ENCODE measurements at places on chromosomes 13 and 19. TPM values are rescaled to one million over a fixed set of nuclear protein-coding genes. Genes with fewer than 3 reads are reported as not detected.

DNA sequence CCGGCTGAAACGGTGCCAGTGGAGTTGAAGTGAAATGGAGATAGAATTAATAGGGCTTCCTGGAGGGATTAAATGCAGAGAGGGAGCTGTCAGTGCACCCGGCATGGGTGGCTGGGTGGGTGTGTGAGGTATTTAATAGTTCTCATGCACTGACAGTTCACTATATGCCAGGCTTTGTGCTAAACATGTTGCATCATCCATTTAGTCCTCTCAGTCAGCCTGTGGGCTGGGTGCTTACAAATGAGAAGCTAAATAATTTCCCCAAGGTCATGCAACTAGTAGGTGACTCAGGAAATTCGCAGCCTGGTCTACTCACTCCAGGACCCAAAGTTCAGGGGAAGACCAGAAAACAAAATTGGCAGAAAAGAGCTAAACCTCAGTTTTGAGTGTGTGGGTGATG, 63.5 kb upstream of the SPATA13 start:
- no peak for DNase-seq
- H3K4me1 ChIP-seq = no peaks in the 10 kb centered on the region
- H3K27me3 ChIP-seq = no peaks in the 10 kb centered on the region
- no peak overlapping the region for H3K27ac ChIP-seq
- no peaks in the 10 kb centered on the region for H3K36me3 ChIP-seq

Gene RHPN2
- 33.3 TPM for polyA plus RNA-seq

Gene GRWD1
- polyA plus RNA-seq = 19.5 TPM

Gene MAG
- polyA plus RNA-seq = not detected

All from small intestine (tissue), 16 donors.